ENCODE measurements at places on chromosomes 11 and 22. TPM values are rescaled to one million over a fixed set of nuclear protein-coding genes. Genes with fewer than 3 reads are reported as not detected.

Gene PANX2
- 0.37 TPM for total RNA-seq

Gene SLN
- not detected for total RNA-seq

Gene LRP4
- 5.1 TPM for total RNA-seq

Gene KMT2A
- total RNA-seq, result 39.1 TPM

Gene CSRP3
- not detected for total RNA-seq

Gene CHADL
- 0.37 TPM for total RNA-seq

Gene OR6M1
- total RNA-seq, result not detected

Gene NPAS4
- not detected for total RNA-seq

Gene SAA4
- total RNA-seq, result not detected

Gene NCF4
- not detected for total RNA-seq

Gene BCO2
- total RNA-seq, result 0.78 TPM

Gene OR2AG2
- under 0.01 TPM for total RNA-seq

Gene OR52N4
- not detected for total RNA-seq

Gene RASD2
- total RNA-seq, result not detected

Gene MCHR1
- total RNA-seq, result 0.37 TPM

Gene OR9G4
- total RNA-seq, result not detected

Gene LRRC4C
- not detected for total RNA-seq

Gene SULT4A1
- not detected for total RNA-seq

Gene TRIM49
- not detected for total RNA-seq

Gene KCTD21
- total RNA-seq, result 9.2 TPM

Gene OR2AG1
- not detected for total RNA-seq

Gene OR52A1
- not detected for total RNA-seq

Gene CDC42BPG
- total RNA-seq, result under 0.01 TPM

Gene FAM89B
- total RNA-seq, result 21.7 TPM

Data from subcutaneous preadipocyte (primary cell).